ENCODE measurements at places on chromosomes 5 and 9.

DNA sequence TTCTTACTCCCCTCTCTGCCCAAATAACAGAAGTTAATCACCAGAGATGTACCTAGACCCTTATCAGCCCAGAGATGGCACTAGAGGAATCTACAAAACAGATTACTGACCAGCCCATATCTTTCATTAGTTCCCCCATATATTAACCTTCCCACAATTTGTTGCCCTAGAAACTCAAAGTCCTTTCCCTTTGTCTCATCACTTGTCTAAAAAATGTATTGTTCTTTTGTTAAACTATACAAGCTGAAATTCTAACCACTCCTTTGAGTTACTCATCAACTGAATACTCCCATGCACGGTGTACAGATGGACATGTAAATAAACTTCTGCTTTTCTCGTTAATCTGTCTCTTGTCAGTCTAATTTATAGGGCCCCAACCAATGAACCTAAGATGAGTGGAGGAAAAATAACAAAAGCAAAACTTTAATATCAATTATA, 130.9 kb downstream of the CCDC192 start:
- DNase-seq, result no peak

DNA sequence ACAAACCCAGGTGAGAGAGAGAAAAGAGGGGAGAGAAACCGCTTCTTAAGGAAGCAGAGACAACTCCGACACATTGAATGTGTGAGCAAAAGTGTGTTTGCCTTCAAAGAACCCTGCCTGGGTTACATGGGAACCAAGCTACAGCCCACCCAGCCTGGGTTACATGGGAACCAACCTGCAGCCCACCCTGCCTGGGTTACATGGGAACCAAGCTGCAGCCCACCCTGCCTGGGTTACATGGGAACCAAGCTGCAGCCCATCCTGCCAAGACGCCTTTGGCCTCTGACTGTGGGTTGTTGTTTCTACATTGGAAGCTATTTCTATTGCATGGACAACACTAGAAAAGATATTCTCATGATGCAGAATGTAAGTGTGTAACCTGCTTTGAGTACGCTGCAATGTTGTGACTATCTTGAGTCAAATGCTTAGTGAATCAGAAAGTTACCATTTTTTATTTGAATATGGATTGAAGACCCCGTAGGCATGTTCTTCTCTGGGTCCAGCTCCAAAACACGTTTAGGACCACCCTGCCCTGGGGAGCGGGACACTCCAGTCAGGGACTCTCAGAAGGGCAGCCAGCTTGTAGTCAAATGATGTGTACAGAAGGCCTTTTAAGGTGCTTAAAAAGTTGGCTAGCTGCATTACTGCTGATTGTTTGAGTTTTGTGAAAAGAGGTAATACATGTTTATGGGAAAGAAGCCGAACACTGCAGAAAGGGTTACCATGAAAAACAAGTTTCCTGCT, 39.1 kb upstream of the UNC5A start:
- DNase-seq, result peak; percentile 26

GRCh38 chr5:174504266-174504726, 220.1 kb upstream of the MSX2 start:
- no peak for DNase-seq

DNA sequence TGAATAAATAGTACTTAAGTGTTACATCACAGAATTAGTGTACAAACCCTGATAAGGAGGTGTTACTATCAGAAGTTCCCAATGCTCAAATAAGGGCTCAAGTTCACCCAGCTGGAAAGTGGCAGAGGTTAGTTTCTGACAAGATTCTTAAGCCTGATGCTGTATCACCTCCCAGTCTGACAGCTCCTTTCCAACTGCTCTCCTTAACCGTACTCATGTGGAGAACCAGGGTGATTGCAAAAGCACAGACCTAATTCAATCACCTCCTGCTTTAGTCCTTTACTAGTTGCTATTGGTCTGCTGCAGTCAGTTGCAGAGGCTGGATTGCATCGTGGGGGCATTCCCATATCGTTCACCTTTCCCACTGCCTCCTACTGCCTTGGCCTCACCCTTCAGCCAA, 100.4 kb upstream of the ZNF618 start:
- no peak for DNase-seq

GRCh38 chr5:15260356-15261268, 239.4 kb upstream of the FBXL7 start:
- no peak for DNase-seq

GRCh38 chr5:137488516-137488915, 10.6 kb downstream of the SPOCK1 start:
- no peak for DNase-seq

DNA sequence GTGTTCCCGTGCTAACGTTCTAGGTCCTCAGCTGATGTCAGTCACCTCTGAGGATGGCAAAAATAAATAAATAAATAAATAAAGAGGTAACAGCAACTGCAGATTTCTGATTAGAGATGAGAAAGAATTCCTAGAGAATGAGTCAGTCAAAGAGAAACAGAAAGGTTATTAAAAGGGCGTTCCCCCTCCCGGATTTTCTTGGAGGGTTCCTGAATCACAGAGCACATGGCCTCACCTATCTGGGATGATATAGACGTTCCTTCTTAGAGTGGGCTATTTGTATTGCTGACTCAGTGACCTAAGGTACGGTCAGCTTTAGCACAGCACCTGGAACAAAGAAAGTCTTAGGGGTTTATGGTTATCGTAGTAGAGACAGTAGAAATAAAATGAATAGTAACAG, 30.6 kb downstream of the HTR4 start:
- no peak for DNase-seq

- DNase-seq, result no peak
These were observed 33.3 kb downstream of the MTRR start for GRCh38 chr5:7902201-7902600.

DNA sequence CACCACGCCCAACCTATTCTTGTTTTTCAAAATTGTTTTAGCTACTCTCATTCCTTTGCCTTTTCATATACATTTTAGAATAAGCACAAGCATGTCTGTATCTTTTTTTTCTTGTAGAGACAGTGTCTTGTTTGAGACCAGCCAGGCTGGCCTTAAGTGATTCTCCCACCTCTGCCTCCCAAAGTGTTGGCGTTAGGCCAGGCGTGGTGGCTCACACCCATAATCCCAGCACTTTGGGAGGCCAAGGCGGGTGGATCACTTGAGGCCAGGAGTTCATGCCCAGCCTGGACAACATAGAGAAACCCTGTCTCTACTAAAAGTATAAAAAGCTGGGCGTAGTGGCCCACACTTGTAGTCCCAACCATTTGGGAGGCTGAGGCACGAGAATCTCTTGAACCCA, 13.1 kb downstream of the RNF44 start:
- DNase-seq, result no peak

- DNase-seq, result no peak
These were observed 114.7 kb upstream of the PANK3 start for GRCh38 chr5:168693883-168694282.

GRCh38 chr5:143041461-143041860, 271.3 kb downstream of the ARHGAP26 start:
- DNase-seq, result no peak

DNA sequence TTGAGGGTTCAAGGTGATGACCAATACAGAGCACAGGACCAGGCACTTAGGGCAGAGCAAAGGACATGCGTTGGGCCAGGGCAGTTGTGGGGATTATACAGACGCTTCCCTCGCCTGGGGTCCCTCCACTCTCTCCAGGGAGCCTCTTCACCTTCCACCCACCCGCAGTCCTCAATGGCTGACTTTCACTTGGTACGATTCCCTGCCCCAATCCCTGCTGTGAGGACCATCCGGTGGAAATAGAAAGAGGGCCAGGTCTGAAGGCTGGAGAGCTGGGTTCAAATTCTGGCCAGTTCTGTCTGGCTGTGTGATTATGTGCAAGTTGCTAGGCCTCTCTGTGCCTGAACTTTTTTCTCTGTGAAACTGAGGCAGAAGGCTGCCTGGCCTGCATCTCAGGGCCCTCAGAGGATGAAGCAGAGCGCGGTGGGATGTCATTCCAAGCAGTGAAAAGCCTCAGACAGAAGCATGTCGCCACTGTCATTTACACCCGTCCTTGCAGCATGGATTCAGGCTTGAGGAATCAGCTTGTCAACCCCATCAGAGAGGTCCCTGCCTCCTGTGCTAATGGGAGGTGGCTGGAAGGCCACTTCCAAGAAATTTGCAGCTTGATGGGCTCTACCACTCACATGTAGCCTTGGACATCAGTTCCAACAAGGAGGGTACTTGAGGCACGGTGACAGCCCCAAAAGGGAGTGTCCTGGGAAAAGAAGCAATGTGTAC, 206.6 kb upstream of the IER5L start:
- DNase-seq, result no peak

DNA sequence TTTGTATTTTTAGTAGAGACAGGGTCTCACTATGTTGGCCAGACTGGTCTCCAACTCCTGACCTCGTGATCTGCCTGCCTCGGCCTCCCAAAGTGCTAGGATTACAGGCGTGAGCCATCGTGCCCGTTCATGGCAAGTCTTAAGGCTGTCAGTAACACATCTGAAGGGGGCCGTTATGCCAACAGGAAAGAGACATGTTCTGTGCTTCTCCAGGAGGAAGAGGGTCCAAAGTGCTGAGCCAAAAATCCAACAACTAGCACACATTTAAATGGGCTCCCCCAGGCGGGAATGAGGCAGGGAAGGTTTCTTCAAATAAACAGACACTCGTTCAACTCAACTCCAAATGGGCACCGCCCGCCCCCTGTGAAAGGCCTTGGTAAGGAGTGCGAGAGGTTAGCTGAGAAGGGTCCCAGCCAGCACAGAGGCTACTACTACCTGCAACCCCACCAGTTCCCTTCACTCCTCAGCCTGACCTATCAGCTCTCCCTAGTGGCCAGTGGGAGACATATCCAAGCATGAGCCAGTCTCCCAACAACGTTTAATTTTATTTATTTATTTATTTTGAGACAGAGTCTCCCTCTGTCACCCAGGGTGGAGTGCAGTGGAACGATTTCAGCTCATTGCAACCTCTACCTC, 84.1 kb upstream of the DMRT1 start:
- DNase-seq, result no peak

DNA sequence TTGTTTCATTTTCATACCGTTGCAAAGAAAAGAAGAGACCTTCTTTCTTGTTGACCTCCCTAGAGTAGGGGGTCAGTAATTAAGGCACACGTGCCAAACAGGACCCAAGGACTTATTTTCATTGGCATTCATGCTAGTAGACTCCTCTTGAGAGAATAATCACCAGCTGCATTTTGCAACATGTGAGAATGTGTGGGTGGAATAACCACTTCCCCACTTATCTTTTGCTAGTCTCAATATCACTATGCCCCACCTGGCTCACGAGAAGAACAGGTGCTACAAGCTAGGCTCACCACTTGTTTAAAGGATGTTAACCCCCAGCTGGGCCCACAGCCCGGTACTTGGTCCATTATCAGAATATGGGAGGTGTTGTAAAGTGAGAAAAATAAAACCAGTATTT, 460.7 kb upstream of the MEF2C start:
- DNase-seq, result no peak

GRCh38 chr5:152425083-152425482, 20.0 kb upstream of the NMUR2 start:
- no peak for DNase-seq

GRCh38 chr5:82218374-82219156, 59.6 kb downstream of the RPS23 start:
- no peak for DNase-seq

- DNase-seq, result no peak
These were observed 95.8 kb downstream of the CFAP90 start for GRCh38 chr5:7754997-7755596.

GRCh38 chr9:105043370-105043936, 115.5 kb upstream of the ABCA1 start:
- DNase-seq, result no peak

- no peak for DNase-seq
These were observed 196.8 kb downstream of the ANXA1 start for GRCh38 chr9:73348471-73348870.

DNA sequence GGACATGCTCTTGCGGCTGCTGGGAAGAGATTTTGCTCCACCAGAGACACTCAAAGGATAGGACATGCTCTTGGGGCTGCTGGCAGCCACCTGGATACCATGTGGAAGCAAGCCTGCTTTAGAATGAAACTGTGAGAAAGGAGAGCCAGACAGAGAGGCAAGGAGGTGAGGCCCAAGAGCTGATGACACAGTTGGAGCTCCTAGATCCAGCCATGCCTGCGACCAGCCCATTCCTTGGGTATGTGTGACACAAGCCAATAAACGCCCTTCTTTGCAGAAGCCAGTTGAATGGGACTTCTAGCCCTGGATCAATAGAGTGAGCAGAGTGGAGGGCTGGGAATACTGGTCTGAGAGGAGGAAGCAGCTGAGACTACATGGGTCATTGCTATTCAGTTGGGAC, 69.6 kb downstream of the SMIM23 start:
- no peak for DNase-seq

GRCh38 chr5:10469253-10470050, 27.8 kb downstream of the ROPN1L start:
- DNase-seq, result no peak

DNA sequence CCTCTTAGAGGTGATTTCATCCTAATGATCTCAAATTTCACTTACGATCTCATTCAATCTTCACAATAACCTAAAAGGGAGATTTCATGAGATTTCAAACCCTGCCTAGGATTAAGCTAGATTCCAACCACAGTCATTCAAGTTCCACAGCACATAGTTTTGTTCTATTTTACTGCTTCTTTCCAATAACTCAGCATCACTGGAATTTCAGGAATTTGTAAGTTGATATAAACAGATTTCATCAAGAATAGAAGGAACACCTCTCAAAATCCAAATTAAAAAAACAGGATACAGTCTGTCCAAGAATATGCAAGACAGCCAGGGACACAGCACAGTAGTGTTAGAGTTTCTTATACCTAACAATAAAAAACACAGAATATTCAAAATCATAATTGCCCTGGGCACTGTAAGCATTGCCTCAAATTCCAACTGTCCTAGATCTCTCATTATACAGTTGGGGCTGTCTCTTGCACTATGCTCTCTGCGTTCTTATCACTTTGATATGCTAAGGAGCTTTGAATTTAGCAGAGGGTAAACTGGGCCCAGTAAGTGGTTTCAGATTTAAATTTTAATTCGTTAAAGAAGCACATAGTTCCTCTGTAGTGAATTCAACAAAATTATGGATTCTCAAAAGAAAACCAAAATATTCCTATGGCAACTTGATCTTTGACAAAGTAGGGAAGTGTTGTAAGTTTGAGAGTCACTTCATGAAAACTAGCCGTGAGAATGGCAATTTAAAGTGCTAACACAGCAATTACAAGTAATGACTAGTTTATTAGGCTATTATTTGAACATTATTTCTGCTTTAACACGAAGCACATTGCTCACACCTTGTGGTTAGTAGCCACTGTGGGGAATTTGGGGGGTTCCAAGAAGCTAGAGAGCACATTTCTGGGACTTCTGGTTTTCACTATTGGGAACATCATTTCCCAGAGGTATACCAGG, 478.6 kb upstream of the C9orf72 start:
- DNase-seq, result no peak

Data from activated CD8-positive, alpha-beta memory T cell treated with anti-CD3 and anti-CD28 coated beads for 24 hours (primary cell).